ENCODE measurements at places on chromosomes 2 and 18.

- no peak for DNase-seq
Observed at GRCh38 chr18:63980027-63980426, 10.1 kb downstream of the SERPINB8 start.

GRCh38 chr2:201959626-201960025, 74.0 kb upstream of the FZD7 start:
- DNase-seq = no peak

- DNase-seq = no peak
Observed at GRCh38 chr18:75320506-75320905, 107.0 kb downstream of the SMIM21 start.

- no peak for DNase-seq
Observed at GRCh38 chr18:33924576-33924975, 300.1 kb downstream of the NOL4 start.

DNA sequence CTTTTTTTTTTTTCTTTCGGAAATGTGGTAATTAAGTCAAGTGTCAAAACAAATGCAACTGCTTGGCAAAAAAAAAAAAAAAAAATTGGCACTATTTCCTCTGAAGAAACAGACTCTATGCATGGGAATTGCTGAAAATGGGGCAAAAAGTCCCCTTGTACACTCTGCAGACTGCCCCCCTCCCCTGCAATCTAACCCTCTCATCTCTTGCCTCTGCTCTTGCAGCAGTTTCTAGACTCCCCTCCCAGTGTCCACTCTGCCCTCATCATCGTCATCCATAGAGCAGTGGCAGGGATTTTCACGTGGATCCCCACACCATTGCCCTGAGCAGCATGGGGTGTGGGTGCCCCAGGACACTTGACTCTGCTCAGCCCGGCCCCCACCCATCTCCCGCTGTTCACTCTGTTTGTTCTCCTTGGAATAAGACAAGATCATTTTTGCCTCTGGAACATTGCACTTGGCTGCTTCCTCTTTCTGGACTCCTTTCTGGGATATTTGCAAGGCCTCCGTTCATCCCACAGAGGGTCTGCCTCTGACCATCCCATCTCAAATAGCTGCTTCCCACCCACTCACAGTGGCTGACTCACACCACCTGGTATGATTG, 213.9 kb downstream of the ACKR3 start:
- DNase-seq = no peak

DNA sequence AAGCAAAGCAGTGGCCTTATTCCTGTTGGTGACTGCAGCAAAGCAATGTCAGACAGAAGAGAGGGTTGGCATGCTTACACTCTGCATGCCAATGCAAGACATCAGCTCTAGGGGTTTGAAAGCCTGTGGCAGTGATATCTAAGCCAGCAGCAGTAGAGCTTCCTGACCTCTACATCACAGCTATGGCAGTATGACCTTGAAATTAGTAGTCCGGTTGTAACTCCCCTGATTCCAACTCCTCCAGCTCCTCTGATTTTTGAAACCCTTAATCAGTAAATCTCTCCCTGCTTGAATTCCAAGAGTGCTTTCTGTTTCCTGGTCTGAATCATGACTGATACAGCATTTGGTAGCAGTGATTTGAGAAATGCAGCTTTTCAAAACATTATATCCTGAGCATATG, 60.0 kb upstream of the LRP1B start:
- no peak for DNase-seq

DNA sequence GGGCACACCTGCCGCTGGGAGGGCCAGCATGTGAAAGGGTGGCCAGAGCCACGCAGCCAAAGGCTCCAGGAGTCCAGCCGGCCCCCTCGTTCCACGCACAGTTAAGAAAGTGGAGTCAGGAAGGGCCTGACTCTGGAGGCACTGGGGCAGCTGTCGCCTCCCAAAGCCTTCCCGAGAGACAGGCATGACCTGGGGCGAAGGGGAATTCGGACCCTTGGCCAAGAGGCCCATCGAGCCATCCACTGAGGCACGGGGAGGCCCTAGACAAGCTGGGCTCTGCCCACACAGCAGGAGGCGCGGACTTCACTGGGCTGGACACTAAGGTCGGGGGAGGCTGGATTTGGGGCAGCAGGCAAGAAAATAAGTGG, 38.5 kb upstream of the SNED1 start:
- DNase-seq = no peak
